ENCODE measurements at places on chromosomes 12 and 14.

- DNase-seq = no peak
These were observed 82.6 kb downstream of the GALNT8 start for GRCh38 chr12:4802841-4803240.

DNA sequence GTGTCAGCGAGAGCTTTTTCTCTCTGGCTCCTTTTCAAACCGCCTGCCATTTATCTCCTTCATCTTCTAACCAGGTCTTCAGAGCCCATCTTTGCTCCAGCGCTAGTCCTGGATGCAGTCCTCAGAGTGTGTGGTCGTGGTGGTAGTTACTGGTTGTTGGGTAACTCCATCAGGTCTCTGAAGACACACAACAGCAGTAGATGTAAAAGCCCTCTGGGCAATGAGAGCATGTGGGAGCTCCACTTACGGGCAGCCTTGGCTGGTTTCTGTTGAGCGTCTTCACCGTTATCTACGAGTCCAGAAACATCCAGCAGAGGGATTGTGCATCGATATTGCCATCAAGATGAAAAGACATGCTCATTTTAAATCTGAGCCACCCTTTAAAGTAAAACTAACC, 61.2 kb downstream of the FBXL14 start:
- DNase-seq = no peak

GRCh38 chr12:52385226-52385702, at the start of gene KRT84:
TSS of gene KRT84 (minus strand) at chr12:52385652. CDS start at chr12:52385585, 67 bp downstream.
- no peak for DNase-seq

DNA sequence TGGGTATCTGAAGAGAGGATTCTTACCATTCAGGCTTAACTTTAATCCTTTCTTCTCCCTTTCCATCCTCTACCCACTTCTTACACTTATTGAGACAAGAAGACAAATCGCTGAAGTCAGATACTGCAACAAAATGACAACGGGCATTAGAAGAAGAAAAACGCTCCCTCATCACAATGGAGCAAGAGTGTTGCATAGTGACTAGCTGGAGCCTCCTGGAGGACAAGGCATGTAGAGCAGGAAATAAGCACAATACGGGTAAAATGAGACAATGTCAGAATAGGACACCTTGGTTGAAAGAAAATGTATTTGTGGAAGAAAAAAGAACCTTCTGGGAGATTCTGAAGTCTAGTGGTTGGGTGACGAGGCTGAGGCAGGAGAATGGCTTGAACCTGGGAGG, 501.0 kb downstream of the RERGL start:
- DNase-seq = peak; percentile 9

- no peak for DNase-seq
These were observed 15.3 kb upstream of the TSPAN11 start for GRCh38 chr12:30911207-30911606.

- no peak for DNase-seq
These were observed at the start of gene ACACB for GRCh38 chr12:109115758-109116610. TSS of gene ACACB (plus strand) at chr12:109116587. CDS start at chr12:109139406, 22,819 bp downstream.

DNA sequence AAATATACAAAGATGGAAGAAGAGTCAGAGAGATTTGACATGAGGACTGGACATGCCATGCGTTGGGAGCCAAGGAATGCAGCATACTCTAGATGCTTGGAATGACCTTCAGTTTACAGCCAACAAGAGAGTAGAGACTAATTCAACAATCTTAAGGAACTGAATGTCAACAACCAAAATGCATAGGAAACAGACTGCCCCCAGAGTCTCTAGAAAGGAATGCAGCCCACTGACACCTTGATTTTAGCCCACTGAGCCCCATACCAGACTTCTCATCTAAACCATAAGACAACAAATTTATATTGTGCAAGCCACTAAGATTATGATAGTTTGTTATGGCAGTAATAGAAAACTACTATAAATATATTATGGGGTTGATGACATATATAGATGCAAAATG, 611.2 kb downstream of the RPS29 start:
- no peak for DNase-seq

All from NCI-H2107 (cell line).